SJCRH30 (cell line): ENCODE measurements at places on chromosomes 11 and 22. TPM values are rescaled to one million over a fixed set of nuclear protein-coding genes. Genes with fewer than 3 reads are reported as not detected.

Gene NXPE1
- not detected in 2 replicates for total RNA-seq

Gene BATF2
- total RNA-seq: 0.43 and 0.51 TPM in 2 replicates

Gene APOBEC3G
- total RNA-seq: not detected in 2 replicates

Gene P4HA3
- not detected in 2 replicates for total RNA-seq

Gene C11orf42
- not detected in 2 replicates for total RNA-seq

Gene DGCR6
- total RNA-seq: 5.4 and 8.2 TPM in 2 replicates

Gene DDX6
- 80.1 and 81.7 TPM in 2 replicates for total RNA-seq

Gene APOL5
- not detected in 2 replicates for total RNA-seq

Gene MRGPRX3
- total RNA-seq: not detected in 2 replicates

Gene FDXACB1
- 0.77 and 1.2 TPM in 2 replicates for total RNA-seq

Gene SHANK2
- 0.02 and 0.15 TPM in 2 replicates for total RNA-seq

Gene OTOG
- 3.3 and 5.9 TPM in 2 replicates for total RNA-seq

Gene LARGE1
- 23.2 and 23.5 TPM in 2 replicates for total RNA-seq

Gene SYT9
- not detected in 2 replicates for total RNA-seq

Gene RASD2
- total RNA-seq: not detected in 2 replicates

Gene HEPHL1
- not detected in 2 replicates for total RNA-seq

Gene PGA3
- total RNA-seq: not detected in 2 replicates

Gene CFL1
- 743 and 763 TPM in 2 replicates for total RNA-seq

Gene SLC22A8
- total RNA-seq: not detected in 2 replicates

Gene CDC42EP2
- 5.6 and 6.0 TPM in 2 replicates for total RNA-seq

Gene RPS3
- 2,831 and 2,945 TPM in 2 replicates for total RNA-seq

Gene CEP126
- total RNA-seq: 0.32 and 0.41 TPM in 2 replicates

Gene NOX4
- total RNA-seq: not detected in 2 replicates
